ENCODE measurements at places on chromosomes 7 and 10.
A peak's percentile ranks its signal among the peaks of the same experiment; 100 is the strongest.

- DNase-seq = no peak
Observed at GRCh38 chr7:35677582-35678356, 17.2 kb downstream of the HERPUD2 start.

DNA sequence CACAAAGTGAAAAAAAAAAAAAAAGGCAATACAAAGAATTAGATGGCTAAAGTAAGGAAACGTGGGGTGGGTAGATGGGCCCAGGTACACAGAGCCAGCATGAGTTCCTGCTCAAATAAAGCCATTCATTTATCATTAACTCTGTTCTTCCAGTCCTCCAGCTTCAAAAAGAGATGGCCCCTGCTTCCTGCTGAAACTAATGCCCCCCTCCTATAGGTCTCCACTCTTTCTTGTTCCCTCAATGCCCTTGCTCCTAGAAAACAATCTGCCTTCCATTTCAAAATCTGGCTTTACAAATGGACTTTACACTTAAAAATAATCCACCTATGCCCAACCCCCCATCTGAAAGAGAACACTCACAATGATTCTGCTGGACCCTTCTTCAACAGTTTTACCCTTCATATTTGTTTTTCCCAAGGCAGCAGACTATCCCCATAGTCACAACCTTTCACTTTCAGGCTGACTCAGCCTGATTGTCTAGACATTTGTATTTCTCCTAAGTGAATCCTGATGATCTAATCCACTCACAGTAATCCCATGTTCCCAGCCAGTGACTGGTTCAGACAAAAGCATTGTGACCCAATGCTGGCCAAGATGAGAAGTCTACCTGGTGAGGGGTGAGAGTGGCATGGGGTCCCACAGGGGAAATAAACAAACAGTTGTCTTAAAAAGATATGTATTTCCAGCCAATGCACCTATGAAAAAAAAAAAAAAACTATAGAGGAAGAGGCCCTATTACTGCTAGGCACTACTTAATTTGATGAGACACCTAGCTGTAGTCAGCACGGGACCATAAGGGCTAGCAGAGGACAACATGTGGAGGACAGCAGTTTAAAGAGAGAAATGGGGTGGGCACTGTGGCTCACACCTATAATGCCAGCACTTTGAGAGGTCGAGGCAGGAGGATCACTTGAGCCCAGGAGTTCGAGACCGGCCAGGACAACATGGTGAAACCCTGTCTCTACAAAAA, 74.6 kb upstream of the GRID1 start:
- DNase-seq = peak; percentile 89

- DNase-seq = peak; percentile 96
Observed at GRCh38 chr7:46930366-46930765, 651.5 kb downstream of the TNS3 start.

GRCh38 chr10:127943336-127943910, 36.5 kb downstream of the PTPRE start:
- DNase-seq = no peak

- DNase-seq = no peak
Observed at GRCh38 chr10:17084258-17084657, 45.4 kb downstream of the CUBN start.

DNA sequence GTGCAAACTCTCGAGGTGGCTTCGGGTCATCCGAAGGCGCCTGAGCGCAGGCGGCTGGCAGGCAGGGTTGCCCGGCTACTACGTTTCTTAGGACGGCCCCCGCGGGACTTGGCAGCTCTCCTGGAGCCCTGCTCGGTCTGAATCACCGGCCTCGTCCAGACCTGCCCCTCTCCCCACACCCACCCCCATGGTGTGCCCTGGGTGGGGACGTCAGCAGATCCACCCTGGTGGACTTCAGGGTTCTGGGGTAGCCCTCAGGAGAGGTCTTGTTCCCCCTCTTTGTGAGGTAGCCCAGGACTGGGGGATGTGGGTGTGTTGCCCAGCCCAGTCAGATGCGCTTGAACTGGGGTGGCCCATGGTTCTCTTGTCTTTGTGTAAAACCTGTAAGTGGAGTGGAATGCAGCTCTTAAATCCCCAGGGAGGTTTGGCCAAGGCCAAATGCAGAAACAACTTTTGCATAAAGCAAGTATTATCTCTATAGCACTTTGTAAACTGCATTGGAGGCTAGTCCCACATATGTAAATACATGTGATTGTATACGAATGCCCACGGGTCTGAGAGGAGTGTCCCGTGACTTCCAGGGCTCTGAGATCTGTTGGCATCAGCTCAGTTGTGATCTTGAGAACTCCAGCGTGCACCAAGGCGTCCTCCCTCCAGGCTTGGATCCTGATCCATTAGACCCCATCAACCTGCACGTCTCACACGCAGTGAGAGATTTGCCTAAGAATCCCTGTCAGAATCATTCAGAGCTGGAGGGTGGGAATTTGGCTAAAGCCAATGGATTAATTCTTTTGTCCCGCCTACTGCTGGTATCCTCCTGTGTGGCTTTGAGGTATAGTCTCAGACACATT, 1.8 kb downstream of the PFKFB3 start:
- DNase-seq = peak; percentile 84

DNA sequence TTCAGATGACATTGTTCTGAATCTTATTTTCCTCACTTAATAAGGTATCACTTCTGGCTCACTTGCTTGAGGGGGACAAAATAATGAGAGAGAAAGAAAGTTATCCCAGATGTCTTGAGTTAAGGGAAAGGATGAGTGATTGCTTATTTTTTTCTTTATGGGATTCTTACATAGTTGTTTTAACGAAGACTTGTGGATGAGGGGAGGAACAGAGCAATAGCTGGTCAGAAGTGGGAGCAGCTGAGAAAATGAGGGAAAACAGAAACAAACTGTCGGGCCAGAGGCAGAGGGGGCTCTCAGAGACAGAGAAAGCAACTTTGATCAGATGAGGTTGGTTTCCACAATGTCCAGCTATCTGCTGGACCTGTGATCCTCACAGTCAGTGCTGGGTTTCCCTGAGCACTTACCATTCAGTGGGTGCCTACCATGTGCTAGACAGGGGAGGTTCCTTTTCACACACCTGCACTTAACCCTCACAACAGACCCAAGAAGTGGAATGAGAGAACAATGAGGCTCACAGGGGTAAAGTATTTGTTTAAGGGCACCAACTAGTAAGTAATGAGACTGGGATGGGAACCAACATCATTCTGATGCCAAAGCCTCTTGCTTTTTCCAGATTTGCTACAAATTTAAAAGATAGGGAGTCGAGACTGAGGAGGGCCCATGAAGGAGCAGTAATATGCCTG, 64.2 kb downstream of the BICC1 start:
- no peak for DNase-seq

GRCh38 chr10:43712821-43713584, 64.3 kb upstream of the ZNF32 start:
- DNase-seq = no peak
